ENCODE measurements at places on chromosomes 5 and 9.

- no peak for DNase-seq
Observed at GRCh38 chr9:104858271-104858670, 69.7 kb downstream of the ABCA1 start.

DNA sequence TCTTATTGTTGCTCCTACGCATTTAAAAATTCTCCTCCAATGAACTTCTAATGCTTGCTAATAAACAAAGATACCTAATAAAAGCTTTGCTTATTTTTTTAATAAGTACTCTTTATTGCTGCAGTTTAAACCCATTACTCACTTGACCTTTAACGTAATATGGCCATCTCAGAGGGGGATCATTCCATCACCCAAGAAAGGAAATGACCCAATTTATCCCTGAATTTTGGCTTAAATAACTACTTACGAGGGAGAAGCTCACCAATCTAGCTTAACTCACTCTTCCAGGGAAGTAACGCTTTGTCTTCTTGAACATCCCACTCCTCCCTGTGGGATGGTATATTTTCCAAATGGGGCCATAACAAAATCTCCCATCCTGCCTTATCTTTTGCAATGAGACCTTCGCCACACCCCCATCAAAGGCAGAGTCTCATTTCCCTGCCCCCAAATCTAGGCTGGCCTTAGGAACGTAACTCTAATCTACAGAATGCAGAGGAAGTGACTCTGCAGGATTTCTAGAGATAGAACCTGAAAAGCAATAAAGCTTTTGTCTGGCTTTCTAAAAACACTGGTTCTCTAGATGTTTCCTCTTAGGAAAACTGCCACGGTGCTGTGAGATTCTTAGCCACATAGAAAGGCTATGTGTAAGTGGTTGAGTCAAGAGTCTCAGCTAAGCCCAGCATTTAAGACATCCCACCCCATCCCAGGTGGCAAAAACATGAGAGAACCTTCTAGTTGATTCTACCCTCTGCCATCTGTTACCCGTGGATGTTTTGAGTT lies 310.0 kb downstream of the ASTN2 start:
- DNase-seq = no peak

DNA sequence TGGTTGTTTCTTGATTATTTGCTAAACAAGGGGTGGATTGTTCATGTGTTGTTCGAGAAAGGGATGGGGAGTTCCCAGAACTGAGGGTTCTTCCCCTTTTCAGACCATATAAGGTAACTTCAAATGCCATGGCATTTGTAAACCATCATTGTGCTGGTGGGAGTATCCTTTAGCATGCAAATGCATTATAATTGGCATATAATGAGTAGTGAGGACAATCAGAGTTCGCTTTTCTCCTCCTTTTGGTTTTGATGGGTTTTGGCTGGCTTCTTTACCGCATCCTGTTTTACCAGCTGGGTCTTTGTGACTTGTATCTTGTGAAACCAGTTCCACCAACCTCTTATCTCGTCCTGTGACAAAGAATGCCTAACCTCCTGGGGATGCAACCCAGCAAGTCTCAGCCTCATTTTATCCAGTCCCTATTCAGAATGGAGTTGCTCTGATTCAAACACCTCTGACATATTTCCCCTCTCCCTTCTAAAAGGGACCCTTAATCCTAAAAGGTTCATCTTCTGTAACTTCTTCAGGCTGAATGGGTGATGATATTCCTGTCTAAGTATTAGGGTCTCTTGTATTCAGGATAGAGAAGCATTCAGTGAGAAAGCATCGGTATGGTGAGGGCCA lies 8.7 kb upstream of the FBN2 start:
- no peak for DNase-seq

DNA sequence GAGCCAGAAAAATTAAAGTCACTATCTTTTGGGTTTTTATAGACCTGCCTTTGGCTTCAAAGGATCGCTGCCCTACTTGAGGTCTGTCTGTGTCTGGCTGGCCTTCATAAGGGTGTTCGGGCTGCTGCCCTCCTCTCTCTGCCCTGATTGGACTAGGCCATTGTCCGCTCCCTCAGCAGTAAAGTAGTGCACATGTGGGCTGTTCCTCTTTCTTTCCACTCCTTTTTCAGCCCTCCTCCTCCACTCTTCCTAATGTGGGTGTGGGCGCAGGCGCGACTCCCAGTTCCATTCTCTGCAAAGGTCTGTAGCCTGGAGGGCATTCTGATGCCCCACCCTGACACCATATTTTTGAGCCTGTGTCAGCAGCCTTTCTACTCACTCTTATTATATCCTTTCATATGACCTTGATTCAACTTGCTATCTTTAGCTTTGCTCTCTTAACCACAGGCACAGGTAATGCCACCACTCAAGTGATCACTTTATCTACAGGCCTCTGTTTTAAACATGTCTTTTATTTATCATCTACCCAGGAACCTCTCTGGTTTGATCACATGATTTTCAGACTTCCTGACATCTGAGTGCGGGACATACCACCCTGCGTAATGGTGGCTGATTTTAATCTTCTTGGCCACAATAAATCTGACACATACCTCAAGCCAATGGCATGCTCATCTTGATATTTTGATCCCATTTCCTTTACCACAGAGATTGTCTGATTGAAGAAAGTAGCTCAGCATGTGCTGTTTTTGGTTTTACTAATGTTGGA lies 144.5 kb downstream of the AOPEP start:
- DNase-seq = no peak

- DNase-seq = no peak
Observed at GRCh38 chr9:69173891-69174615, at the start of gene TJP2. Gene TJP2, plus strand, starts transcription at chr9:69174277. Its CDS starts 96 bp downstream, at chr9:69174373.

- no peak for DNase-seq
Observed at GRCh38 chr9:130987738-130988399, 21.1 kb upstream of the LAMC3 start.

DNA sequence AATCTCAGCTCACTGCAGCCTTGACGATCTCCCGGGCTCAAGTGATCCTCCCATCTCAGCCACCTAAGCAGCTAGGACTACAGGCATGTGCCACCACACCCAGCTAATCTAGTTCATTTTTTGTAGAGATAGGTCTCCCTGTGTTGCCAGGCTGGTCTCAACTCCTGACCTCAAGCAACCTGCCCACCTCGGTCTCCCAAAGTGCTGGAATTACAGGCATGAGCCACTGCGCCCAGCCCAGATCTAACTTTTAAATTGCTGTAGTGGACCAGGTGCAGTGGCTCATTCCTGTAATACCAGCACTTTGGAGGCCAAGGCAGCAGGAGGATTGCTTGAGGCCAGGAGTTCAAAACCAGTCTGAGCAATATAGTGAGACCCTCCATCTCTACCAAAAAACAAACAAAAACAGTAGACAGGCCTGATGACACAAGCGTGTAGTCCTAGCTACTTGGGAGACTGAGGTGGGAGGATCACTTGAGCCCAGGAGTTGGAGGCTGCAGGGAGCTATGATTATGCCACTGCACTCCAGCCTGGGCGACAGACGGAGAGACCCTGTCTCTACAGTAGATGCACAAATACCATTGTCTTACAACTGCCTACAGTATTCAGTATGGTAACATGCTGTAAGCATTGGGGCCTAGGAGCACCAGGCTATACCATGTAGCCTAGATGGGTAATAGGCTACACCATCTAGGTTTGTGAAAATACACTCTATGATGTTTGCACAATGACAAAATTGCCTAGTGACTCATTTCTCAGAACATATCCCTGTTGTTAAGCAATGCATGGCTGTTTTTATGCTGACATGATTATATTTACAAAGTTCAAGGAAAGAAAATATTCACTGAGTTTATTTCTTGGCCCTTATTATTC lies 1.5 kb upstream of the SIT1 start:
- DNase-seq = no peak

DNA sequence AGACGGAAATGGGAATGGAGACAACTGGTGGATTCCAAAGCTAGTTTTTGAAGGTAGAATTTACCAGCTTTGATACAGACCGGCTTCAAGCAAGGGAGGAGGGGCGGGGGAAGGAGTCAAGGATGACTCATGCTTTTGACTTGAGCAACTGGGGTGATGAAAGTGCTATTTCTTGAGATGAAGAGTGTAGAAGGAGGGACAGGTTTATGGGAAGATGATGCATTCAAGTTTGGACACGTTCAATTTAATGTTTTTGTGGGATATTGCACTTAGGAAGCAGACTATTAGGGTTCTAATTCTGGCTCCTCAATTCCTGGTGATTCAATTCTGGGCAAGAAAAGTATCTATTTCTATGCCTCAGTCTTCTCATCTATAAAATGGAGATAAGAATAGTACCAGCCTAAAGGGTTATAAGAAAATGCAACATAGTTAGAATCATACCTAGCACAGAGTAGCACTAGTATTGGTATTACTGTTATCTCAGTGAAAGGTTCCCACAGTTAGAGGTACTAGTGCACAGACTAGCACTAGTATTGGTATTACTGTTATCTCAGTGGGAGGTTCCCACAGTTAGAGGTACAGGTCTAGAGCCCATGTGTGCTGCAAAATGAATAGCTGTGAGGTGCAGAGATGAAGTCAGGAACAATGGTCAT lies 4.6 kb downstream of the NIPAL4 start:
- no peak for DNase-seq

DNA sequence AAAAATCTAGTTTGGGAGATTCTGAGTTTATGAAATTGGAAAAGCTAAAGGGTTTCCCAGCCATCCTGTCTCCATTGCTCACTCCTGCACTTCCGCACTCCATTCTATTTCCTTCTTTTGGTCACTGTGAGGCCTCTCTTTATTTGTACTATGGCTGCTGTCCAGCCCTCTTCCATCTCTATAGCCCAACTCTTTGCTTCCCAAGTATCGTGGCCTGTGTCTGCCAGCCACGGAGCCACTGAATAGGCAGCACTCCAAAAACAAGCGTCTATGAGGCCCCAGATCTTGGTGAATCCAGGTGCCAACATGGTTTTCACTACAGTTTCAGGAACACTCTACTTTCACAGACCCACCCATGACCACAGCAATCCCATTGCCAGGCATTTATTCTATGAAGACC lies 37.2 kb downstream of the GRAMD2B start:
- DNase-seq = no peak

DNA sequence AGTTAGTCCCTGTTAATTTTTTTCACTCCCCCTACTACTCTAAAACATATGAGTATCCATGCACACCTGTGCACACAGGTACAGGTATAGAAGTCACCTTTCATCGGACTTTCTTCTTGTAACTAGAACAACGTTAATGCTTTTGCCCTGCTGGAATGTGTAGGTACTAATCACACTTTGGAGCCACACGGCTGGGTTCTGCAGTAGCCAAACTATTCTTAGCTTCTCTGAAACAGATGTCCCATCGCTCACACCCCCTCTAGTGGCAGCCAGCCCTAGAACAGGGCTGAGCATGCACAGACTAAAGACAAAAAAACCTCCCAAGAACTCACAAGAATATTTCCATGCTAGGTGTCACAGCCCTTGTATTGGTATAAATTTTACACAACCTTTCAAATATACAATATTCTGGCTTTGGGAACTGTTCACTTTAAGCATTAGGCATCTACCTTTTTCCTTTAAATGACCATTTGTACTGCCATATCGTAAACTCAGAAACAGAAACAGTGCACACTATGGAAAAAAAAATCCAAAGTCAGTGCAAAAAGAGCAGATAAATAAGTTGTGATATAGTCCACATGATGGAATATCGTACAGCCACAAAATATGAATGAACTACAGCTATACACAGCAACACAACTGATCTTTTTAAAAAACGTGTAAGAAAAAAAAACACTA lies 64.0 kb downstream of the RETREG1 start:
- peak; percentile 43 for DNase-seq

DNA sequence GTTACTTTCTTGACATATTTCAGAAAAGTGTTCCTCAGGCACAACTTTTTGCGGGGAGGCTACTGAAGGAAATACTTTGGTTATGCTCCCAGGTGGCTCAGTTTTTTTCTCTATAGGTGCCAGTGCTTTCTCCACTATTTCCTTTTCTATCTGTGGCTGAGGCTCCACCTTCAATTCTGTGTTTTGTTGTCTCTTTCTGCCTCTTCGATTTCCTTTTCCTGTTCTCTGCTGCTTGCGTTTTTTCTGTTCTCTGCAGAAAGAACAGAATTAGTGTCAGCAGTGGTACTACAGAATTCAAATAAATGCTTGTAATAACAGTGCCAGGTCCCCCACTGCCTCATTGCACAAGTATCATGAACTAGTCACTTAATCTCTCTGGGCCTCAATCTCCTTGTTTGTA lies 7.0 kb downstream of the HEMGN start:
- DNase-seq = no peak

GRCh38 chr5:168443533-168443932 lies 42.7 kb upstream of the RARS1 start:
- DNase-seq = no peak

DNA sequence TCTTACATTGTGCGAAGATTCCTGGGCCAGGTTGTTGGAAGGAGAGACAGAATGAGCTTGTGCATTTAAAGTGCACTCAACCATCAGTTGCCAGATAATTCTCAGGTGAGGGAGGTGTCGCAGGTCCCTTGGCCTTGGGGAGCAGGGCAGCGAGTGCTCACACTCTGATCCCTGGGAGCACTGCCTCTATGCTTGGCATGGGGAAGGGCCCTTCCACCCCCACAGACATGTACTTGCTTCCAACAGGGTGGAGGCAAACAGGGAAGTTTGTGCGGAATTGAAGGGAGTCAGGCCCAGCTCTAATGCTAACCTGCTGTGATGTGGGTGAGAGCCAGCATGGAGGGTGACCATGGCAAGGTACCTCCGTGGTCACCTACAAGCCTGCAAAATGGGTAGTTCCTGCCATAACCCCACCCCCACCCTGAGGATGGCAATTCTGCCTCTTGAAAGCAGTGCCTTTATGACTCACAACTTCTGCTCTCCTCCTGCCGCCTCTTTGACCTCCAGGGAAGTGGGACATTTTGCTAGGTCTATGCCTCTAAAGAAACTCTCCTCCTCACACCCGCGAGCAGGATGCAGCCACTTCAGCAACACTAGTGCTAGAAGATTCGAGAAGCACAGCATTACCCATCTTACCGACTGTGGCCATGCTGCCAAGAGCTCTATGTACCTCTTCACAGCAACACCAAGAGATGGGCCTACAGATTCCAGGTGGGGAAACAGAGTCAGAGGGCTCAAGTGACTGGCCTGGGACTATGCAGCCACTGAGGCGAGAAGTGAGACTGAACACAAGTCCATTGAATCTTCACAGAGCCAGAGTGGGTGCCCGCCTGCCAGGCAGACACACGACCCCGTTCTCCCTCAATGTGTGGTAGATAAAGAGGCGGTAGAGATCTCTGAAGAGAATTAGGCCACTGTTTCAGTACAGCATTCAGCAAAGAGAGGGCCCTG lies 22.1 kb upstream of the SLC25A51 start:
- DNase-seq = no peak

- no peak for DNase-seq
Observed at GRCh38 chr9:115263371-115264075, 145.6 kb upstream of the TNC start.

GRCh38 chr5:79109527-79110492 lies 1.8 kb upstream of the BHMT start:
- DNase-seq = peak; percentile 1

GRCh38 chr5:135242021-135242865 lies 156.8 kb downstream of the MACROH2A1 start:
- DNase-seq = no peak

Data from activated naive CD4-positive, alpha-beta T cell (primary cell).